ELF-1 (cell line): ENCODE measurements at places on chromosomes 1 and 21.

DNA sequence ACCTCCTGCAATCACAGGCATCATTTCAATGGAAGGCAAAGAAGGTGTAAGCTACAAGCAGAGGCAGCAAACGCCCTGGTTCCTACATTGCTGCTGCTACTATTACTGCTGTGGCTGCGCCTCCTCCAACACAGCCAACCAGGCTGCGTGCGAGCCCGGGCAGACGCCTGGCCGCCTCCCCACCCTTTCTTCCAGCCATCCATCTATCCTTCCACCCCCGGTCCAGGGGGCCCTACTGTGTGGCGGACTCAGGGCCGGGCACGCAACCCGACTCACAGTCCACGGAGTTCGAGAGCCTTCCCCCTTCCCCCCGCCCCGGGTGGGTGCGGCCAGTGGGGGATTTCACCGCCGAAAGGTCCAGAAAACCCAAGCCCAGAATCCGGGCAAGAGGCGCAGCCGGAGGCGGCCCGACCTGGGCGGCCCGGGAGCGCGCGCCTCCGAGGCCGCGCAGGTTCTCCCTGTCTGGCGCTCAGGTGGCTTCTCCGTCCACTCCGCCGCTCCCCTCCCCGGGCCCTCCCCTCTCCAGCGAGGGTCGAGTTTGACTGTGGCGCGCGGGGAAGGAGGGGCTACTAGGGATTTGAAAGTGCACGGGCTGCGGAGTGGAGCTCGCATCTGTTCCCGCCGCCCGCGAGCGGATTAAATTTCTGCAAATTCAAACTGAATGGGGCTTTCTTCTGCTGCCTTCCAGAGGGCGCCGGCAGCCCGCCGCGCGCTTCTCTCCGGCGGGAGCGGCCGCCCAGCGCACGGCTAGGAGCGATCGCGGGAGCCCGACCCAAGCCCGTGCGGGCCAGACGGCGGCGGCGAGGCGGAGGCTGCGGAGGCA is at the start of gene HUNK:
Gene HUNK, plus strand, starts transcription at position 569 of the 823 bp plus-strand sequence. CDS start 655 bp downstream, outside the sequence.
- DNase-seq: peak; percentile 82

DNA sequence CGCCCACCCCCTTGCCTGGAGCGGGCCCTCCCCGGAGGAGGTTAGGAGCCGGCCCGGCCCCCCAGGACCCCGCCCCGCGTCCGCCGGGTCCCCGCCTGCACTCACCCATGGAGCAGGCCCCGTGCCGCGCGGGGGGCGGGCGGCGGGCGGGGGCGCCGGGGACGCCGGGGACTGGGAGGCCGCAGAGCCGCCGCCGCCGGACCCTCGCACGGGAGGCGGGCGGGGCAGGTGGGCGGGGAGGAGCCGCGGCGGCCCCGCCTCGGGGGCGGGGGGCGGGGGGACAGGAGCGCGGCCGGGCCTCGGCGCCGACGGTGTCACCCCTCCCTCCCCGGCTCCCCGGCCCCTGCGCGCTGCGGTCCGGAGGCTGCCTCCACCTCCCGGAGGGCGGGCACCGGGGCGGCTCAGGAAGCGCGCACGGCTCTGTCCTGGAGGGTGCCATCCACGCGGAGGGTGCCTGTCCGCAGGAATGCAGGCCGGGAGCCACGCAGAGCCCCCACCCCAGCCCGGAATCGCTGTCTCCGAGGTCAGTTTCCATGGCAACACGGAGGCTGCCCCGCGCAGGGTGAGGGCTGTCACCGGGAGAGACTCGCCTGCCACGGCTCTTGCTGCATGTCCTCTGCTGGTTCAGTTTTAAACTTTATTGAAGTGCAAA is 5.9 kb upstream of the PLEKHG5 start:
- peak; percentile 69 for DNase-seq

GRCh38 chr1:159012495-159012894 is 2.8 kb downstream of the IFI16 start:
- DNase-seq: peak; percentile 21

- DNase-seq: peak; percentile 81
Observed at GRCh38 chr21:33892853-33893252, 22.8 kb downstream of the ATP5PO start.

GRCh38 chr1:9242338-9242969 is 7.9 kb downstream of the H6PD start:
- no peak for DNase-seq

DNA sequence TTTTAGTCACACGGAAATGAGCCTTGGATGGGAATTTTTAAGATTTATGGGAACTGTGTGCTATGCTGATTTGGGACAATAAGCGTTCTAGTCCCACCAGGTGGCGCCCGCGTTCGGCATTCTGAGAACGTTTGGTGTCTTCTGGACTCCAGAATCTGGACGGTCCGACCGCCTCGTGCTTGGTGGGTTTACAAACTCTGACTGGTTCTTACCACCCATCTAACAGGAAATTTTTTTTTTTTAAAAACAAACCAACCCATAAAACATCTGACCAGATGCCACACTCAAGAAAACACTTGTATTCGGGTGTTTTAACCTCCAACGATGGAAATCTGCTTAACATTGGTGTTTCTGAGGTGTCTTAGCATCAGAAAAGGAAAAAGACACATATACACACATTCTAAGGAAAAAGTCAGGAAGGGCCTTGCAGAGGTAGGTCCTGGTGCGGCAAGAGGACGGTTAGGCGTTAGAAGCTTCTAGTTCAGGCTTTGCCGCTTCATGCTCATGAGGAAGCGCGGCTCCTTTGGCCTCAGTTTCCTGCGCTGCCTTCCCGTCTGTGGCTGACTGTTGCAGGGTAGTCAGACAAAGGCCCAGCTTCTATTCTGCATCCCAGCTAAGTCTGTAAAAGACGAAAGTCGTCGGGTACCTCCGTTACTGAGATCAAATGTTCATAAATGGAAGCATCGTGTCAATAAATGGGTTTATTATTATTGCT is 814 bp upstream of the DYRK3 start:
- DNase-seq: peak; percentile 80
